Epithelial cell of proximal tubule (primary cell): ENCODE measurements at places on chromosomes 7 and 10. TPM values are rescaled to one million over a fixed set of nuclear protein-coding genes. Genes with fewer than 3 reads are reported as not detected.

DYDC2 gene
- 0.22 and 2.1 TPM in 2 replicates for total RNA-seq

NKX1-2 gene
- total RNA-seq = not detected in 2 replicates

VWDE gene
- 0.12 and 0.29 TPM in 2 replicates for total RNA-seq

PTPN20 gene
- 1.0 and 1.3 TPM in 2 replicates for total RNA-seq

OIT3 gene
- 0.29 TPM in 1 of 2 replicates, not detected in the other for total RNA-seq

STEAP1B gene
- 0.17 and 5.0 TPM in 2 replicates for total RNA-seq

GRCh38 chr7:8765374-8765773 is 332.0 kb downstream of the NXPH1 start:
- DNase-seq = no peak

DNA sequence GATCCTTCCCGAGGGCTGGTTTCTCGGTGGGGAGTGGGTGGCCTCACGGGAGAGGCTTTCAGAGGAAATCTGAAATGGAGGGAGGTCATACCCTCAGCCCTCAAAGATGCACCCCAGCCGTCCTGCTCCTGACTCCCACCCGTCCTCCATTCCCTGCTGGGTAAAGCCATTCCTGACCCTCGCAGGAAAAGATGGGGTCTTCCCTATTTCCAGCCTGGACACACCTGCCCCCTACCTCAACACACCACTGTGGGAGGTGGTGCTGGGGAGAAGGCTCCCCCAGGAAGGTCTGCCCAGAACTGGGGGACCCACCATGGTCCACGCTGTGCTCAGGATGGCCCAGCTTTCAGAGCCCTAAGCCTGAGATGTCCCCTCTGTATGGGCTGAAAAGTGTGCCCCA is 86.9 kb downstream of the CHST15 start:
- no peak for DNase-seq

- no peak for DNase-seq
These were observed 14.6 kb downstream of the RASGEF1A start for GRCh38 chr10:43252166-43252782.

DNA sequence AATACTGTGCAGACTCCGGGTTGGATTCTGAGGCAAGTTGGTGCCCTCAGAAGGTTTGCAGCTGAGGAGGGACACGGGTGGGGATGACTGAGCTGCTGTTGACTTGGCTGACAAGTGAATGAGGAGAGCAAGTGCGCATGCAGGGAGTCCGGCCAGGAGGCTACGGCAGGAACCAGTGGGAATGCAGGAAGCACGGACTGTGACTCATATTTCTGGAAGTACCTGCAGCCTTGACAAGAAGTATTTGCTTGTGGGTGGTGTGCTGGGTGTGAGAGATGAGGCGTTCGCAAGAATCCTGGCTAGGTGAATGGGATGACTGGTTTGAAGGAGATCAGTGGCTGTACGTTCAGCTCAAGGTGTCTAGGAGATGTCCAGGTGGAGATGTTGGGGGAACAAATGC is 30.8 kb upstream of the FXYD4 start:
- DNase-seq = peak; percentile 80

DNA sequence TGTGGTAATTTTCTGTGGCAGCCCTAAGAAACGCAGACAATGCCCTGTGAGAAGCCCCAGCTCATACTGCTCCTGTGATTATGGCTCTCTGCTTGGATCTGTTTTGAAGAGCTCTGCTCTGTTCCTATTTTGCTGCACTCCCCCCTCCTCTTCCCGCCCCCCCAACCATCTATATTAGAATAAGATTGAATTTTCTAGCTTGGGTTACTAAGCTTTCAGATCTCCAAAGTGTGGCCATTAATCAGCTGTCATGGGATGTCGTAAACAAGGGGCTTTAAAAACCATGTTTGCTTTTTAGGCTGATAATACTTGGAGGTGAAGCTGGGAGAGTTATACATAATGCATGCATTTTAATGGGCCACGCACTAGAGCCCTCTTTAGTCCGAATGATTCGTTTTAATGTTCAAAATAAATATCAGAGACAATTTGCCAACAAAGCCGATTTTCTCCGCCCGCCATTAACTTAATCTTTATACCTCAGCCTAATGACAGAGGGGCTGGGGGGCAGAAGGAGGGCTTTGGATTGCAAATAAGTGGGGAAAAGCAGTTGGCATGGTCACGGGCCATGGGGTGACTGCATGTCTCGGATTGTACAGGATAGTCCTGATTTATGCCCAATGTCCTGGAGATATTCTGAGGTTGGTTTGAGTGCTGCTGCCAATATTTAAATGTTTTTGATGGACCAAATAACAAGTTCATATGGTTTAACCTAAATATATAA is 165.5 kb downstream of the RPS24 start:
- DNase-seq = no peak

DNA sequence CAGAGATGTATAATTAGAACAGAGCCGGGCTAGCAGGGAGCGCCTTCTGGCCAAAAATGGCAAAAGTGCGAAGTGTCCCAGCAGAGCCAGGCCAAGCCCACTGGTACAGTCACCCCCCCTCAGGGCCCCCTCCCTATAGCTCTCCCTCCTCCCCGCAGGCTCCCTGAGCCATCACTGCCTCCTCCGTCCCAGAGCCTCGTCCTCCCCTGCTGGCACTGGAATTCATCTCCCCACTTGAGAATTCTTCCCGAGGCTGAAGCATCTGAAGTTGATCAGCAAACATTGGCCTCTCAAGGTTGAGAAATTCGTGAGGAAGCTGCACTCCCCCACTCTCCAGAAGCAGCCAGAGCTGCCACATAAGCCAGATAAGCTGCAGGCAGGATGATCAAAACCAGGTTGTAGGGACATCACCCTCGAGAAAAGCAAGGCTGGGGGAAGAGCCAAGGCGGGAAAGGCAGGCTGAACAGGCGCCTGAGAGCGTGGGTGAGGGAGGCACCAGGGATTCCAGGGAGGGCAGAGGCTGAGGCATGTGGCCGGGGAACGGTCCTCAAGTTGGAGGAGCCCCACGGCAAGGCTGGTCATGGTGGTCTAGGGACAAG is 23.4 kb downstream of the CAMK2G start:
- no peak for DNase-seq

- DNase-seq = no peak
These were observed 18.1 kb downstream of the HGF start for GRCh38 chr7:81751619-81752317.

DNA sequence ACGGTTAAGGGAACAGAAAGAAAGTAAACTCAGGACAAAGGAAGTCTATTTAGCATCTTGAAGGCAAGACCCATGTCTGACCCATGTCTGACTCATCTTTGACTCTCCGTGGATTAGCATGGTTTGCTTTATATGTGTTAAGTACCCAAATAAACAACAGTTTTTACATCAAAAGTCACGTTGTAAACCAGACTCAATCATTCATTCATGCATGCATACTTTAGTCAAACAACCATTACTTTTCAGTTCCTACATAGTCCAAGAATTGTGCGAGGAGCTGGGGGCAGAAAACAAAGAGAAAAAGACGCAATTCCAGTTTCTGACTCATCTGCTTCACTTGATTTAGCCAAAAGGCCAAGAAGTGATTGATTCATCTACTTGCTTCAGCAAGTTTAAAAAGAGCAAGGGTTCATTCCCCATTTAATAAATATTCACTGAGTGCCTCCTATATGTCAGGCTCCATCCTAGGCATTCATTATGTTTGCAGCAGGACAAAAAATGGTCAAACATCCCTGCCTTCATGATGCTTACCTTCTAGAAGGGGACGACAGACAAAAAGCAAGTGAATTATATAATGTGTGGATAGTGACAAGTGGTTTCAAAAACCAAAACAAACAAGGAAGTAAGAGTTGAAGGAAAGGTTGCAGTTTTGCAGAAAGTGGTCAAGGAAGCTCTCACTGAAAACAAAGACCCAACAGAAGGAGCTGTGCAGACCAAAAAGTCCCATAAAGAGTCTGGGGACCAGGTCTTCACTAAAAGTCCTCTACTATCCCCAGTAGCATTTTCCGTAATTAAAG is 116.2 kb downstream of the FAM107B start:
- DNase-seq = peak; percentile 99

DNA sequence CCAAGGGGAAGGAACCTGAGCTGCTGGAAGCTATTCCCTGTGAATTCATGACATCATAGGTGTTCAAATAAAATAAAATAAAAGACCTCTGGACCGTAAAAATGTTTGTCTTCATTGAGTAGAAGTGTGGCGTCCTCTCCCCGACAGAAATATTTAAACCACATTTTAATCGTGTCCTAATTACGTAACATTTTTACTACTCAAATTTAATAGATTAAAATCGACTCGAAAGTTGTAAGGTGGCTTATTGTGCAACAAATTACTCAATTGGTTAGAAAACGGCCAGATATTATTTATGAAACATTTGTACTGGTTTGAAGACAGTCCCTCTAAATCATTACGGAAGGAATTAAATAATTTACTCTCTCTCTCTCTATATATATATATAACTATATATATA is 15.5 kb upstream of the NCAPG2 start:
- DNase-seq = no peak

GRCh38 chr7:85115006-85115405 is 71.8 kb downstream of the SEMA3D start:
- no peak for DNase-seq

GRCh38 chr7:116030651-116031276 is at the start of gene TFEC:
Gene TFEC (minus strand): TSS chr7:116030763. CDS start chr7:115984441, 46,322 bp downstream.
- no peak for DNase-seq

- DNase-seq = no peak
These were observed 33.1 kb downstream of the PRSS2 start for GRCh38 chr7:142803901-142804300.

GRCh38 chr10:88472540-88472939 is 110.6 kb downstream of the RNLS start:
- DNase-seq = no peak
